SW 1271 (cell line): ENCODE measurements at places on chromosomes 16 and 17.

GRCh38 chr17:8826808-8827435 lies 27.8 kb upstream of the MFSD6L start:
- DNase-seq: no peak

DNA sequence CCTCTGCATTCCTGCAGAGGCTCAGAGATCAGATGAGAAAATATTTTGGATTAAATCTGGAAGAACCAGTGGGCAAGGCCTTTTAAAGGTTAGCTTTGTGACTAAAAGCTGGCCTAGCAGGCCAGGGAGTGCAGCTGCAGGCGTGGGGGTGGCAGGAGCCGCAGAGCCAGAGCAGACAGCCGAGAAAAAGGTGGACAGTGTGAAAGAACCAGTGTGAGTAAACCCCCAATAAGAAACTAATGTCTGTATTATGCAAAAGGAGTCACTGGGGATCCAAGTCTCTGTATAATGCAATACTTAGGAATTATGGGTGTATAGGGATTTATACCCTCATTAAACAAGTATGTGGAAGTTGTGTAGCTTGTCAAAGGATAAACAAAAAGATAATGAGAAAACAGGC lies 21.4 kb upstream of the SPACA3 start:
- DNase-seq: no peak

DNA sequence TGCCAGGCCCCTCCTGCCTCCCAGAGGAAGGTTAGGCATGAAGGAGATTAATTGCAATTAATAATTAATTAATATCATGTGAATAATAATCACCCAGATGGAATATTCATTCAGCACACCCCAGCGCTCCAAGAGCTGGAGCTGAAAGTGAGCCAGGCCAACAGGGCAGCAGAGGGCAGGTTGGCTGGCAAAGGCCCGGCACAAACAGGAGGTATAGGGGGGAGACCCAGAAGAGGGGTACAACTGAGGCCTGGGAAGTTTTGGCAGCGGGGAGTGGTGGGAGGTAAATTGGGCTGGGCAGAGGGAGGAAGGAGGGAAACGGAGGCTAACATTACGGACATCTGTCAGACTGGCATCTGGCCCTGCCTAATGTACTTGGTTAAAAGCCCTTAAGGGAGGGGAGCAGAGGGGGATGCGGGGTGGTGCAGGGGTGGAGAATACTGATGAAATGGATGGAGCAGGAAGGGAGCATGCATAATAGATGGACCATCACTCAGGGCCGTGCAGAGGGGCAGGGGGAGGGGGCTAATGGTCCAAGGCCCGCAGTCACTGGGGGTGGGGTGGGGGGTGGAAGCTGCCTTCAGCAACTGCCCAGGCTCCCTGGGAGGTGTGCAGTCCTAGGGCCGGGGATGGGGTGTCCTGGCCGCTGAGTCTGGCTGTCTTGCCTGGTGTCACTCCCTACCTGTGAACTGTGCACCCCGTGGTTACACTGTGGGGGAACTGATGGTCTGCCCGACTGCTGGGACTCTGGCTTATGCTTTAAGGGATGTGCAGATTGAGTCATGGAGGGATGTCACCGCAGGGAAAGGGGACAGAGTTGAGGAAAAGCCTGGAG lies 1.9 kb downstream of the ADAM11 start:
- no peak for DNase-seq

DNA sequence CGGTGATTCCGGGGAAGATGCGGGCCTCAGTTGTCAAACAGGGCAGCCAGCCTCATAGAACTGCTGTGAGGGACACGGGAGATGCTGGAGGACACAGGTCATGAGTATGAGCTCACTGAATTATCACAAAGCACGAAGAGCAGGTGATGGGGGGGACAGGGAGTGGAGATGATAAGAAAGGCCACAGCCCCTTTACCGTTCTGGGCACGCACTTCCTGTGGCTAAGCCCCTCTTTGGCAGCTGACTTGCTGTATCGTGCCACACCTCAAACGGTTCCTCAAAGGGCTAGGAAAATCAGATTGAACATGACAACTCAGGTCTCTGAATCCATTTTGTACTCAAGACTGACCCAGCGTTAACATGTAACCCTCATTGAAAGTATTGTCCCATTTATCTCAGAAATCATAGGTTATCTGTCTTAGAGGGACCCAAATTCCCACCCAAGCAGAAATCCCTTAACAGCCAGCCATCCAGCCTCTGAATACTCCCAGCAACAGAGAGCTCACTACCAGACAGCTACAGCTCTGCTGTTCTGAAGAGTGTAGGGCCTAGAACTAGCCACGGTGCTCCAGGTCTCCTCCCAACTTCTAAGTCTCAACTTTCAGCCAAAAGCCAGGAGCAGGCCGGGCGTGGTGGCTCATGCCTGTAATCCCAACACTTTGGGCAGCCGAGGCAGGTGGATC lies 5.0 kb upstream of the SRL start:
- DNase-seq: no peak

- peak; percentile 2 for DNase-seq
Observed at GRCh38 chr17:12765548-12765947, 23.8 kb upstream of the ARHGAP44 start.

DNA sequence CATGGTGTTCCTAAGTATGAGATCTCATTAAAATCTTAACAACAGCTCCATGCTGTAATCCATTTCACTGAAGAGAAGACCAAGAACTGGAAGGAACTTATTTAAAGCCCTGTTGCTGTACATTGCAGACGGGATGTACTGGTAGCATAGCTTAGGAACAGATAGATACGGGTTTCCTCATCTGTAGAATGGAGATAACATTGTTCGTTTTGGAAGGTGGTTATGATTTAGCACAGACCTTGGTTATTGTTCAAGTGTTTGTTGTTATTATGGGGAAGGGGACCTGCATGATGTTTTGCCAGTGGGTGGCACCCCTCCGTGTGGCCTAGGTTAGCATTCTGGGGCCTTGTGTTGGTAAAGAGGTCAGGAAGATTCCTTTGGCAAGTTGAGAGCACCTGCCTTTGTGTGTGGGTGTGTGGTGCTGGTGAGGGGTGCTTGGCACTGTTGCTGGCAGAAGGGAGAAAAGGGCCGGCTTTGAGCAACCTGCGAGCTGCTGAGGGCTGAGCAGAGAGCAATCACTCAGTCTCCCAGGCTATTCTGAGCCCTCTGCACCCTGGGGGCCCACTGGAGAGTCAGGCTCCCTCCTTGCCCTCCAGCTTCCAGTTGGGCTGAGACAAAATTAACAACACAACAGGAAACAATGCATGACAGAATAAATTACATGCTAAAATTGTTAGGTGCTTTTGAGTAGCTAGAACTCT lies 2.3 kb downstream of the TAOK2 start:
- no peak for DNase-seq

GRCh38 chr16:82013139-82013538 lies 1.9 kb upstream of the SDR42E1 start:
- no peak for DNase-seq

GRCh38 chr16:19410435-19411171 lies 7.1 kb upstream of the TMC5 start:
- no peak for DNase-seq

DNA sequence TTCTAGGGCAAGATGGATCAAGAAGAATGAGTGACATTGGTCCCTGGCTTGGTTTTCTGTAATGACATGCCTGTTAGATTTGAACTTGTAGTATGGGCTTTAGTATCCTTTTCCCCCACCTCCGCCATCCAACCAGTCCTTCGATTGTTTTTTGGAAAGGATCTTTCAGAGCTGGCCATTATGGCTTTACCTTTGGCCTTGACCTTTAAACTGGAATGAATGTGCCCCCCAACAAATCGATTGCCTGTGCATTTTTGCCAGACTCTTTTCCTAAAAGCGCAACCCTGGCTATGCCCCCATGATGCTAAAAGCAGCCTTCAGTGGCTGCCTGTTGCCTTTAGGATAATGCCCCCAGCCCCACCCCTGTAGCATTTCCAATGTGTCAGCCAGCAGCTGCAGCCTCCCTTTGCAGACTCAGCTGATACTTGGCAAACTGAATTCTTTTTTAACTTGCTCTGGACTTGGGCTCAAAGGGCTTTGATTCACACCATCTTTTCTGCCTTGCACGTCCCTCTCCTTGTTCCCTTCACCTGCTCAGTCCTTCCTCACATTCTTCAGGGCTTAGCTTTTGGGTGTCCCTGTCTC lies 4.0 kb downstream of the GPRC5C start:
- no peak for DNase-seq

DNA sequence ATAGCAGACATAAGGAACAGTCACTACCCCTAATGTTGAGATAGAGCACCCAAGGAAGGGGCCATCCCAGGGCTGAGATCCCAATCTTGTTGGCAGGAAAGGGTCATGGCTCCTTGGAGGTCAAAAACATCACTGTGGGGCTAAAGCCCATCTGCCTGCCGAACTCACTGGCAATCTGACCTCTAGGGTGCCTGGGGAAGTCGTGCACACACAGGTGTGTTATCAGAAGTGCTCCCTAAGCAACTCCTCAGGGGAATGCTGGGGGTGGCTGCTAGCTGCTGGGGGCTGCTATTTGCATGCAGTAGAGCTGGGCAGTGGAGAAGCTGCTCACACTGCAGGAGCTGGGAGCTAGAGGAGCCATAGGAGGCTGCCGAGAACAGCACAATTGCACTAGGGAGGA lies 47.5 kb upstream of the PHOSPHO1 start:
- DNase-seq: no peak

GRCh38 chr17:64694207-64694606 lies 32.1 kb upstream of the SMURF2 start:
- peak; percentile 66 for DNase-seq

- DNase-seq: no peak
Observed at GRCh38 chr17:49952912-49953497, 16.0 kb upstream of the DLX4 start.

- DNase-seq: peak; percentile 27
Observed at GRCh38 chr16:28531777-28532744, 6.7 kb downstream of the NUPR1 start.

DNA sequence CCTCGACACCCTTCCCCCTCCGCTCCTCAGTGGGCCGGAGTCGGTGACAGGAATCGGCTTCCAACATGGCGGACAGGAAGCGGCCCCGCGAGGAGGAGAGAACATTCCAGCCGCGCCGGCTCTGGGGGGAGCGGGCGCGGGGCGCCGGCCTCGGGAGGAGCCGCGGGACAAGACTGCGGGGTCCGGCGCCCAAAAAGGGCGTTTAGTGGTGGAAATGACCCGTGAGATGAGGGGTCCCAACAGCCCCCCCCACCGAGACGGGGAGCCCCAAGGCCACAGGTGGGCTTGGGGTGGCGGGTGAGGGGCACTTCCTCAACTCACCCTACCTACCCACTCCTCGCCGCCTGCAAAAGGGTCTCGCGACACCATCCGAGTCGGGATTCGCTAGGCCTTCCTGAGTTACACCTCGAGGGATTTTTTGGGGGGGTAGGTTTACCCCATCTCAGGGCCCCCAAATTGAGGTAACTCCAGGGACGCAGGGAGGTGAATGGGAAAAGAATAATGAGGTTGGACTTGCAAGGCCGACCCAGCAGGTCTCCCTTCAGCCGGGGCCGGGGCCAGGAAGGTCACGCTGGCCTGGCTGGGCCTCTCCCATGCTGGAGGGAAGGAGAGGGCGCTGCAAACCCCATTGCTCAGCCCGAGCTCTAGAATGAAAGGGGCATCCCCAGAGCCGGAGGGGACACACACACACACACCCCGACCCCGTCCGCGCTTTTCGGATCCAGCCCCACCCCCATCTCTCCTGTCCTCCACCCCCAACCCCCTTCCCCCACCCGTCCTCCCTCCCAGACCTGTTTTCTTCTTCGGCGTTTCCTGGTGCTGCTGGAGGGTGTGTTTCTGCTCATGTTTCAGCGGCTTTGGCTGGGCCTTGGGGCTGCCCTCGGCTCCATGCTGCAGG lies 707 bp downstream of the NUFIP2 start:
- peak; percentile 45 for DNase-seq

GRCh38 chr16:11794447-11794846 lies 2.6 kb downstream of the ZC3H7A start:
- DNase-seq: no peak

GRCh38 chr16:88013091-88013609 lies 61.9 kb downstream of the BANP start:
- DNase-seq: no peak

DNA sequence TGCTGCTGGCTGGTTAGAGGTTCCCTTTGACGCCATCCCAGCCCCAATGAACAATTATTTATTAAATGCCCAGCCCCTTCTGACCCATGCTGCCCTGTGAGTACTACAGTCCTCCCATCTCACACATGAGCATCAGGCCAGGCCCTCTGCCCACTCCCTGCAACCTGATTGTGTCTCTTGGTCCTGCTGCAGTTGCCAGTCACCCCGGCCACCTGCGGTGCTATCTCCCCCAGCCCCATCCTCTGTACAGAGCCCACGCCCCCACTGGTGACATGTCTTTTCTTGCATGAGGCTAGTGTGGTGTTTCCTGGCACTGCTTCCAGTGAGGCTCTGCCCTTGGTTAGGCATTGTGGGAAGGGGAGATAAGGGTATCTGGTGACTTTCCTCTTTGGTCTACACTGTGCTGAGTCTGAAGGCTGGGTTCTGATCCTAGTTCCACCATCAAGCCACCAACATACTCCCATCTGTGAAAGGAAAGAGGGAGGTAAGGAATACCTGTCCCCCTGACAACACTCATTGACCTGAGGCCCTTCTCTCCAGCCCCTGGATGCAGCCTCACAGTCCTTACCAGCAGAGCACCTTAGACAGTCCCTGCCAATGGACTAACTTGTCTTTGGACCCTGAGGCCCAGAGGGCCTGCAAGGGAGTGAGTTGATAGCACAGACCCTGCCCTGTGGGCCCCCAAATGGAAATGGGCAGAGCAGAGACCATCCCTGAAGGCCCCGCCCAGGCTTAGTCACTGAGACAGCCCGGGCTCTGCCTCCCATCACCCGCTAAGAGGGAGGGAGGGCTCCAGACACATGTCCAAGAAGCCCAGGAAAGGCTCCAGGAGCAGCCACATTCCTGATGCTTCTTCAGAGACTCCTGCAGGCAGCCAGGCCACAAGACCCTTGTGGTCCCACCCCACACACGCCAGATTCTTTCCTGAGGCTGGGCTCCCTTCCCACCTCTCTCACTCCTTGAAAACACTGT lies 11.3 kb downstream of the CX3CL1 start:
- DNase-seq: no peak

DNA sequence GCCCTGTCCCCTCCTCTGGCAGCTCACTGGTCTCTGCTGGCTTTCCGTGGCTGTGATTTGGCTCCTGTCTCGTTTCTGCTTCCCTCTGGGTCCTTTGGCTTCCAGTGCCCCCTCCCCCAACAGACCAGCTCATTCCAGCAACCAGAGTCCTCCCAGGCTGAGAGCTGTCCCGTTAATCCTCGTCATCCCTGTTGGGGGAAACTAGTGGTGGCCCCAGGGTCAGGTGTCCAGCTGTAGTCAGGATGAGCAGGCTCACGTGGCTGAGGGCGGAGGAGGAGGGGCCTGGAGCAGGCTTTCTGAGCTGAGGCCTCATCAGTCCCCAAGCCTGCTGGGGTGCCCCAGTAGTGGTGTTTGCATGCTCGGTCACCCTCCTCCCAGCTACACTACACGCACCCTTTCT lies 10.7 kb upstream of the CBX4 start:
- no peak for DNase-seq
